Adipose tissue (tissue), 3 donors: ENCODE measurements at places on chromosomes 1 and 21. TPM values are rescaled to one million over a fixed set of nuclear protein-coding genes. Genes with fewer than 3 reads are reported as not detected.

Gene IL19
- 0.12 TPM for polyA plus RNA-seq

Gene RERE
- polyA plus RNA-seq = 40.7 TPM

Gene CDC20
- polyA plus RNA-seq = 0.55 TPM

Gene MARK1
- 8.2 TPM for polyA plus RNA-seq

Gene TBX15
- 0.16 TPM for polyA plus RNA-seq

Gene C8A
- polyA plus RNA-seq = not detected

Gene TTC39A
- polyA plus RNA-seq = 1.9 TPM

Gene TMEM240
- 2.1 TPM for polyA plus RNA-seq

Gene SCNM1
- polyA plus RNA-seq = 16.7 TPM

Gene INSRR
- polyA plus RNA-seq = 0.07 TPM

Gene ST6GALNAC3
- 8.8 TPM for polyA plus RNA-seq

Gene RGL1
- polyA plus RNA-seq = 34.4 TPM

Gene MCOLN2
- polyA plus RNA-seq = 0.38 TPM
